ENCODE measurements at places on chromosomes 6 and 20. TPM values are rescaled to one million over a fixed set of nuclear protein-coding genes. Genes with fewer than 3 reads are reported as not detected.

The TNNC2 gene
- not detected for total RNA-seq

DNA sequence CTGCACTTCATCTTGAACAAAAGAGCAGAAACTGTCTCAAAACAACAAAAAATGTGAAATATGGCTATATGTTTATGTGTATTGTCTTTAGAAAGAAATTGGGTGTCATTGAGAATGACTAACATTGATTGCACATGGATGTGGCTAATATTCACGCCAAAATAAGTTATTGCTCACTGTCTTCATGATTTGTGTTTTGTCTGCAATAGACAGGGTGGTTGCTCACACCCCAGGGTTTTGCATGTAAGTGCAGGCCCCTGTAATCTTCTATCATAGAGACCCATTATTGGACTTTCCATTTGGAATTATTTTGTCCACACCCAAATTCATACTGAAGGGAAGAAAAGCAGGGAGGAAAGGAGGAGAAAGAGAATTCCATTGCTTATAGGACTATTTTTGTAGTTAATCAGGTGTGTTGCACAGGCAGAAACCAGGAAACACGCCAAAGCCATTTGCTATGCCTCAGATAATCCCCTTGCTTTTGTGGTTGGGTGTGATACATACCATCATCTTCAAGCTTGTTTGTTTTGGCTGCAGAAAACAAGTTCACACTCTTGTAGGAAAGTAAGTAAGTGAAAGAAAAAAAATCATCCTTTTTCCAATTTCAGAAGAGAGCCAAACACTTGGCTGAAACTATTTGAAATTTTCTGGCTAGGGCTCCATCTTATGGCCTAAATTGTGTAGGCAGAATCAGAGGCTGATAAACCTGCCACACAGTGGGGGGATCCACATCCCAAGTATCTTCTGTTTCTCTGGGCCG is 214.1 kb downstream of the COL12A1 start:
- H3K27me3 ChIP-seq = no peaks in the 10 kb centered on the region
- no peak overlapping the region for H3K4me3 ChIP-seq
- H3K36me3 ChIP-seq = peaks cover 1% of the 10 kb centered on the region
- DNase-seq = no peak

DNA sequence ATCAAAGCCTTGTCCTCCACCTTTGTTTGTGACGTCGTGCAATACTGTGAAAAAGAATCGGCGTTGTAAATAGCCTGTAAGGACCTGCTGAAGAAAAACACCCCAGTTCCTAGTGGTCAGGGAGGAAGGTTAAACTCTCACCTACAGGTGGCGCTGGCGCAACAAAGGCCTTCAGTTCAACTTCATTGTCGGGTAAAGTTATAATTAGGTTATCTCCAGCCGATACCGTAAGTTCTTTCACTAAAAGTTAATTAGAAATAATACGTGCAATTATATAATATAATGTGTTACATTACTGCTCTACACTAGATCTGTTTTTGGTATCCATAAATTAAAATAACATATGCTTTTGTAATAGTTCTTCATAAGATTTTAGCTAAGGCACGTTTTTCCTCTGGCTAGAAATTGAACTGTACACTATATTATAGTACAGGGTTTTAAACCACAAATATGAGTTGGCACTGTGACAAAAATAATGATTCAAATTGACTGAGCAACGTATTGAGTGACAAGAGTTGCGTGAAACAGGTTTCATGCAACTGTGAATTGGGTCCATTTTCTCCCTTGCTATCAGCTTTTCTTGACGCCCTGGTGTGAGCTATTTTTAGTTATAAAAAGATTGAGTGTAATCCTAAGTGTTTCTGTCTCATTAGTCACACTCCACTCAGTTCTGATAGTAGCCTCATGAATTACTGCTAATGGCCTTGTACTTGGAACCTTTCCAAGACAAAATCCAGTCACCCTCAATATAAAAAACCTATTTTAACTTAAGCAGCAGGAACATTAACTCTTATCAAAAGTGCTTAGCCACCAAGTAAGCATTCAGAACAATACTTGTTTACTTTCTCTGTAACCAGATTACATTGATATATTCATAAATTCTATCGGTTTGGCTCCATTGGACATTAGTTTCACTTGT is 62.3 kb downstream of the KIAA0319 start:
- H3K4me3 ChIP-seq = no peak overlapping the region
- H3K27ac ChIP-seq = no peak overlapping the region
- DNase-seq = peak; percentile 74
- H3K27me3 ChIP-seq = no peaks in the 10 kb centered on the region
- H3K4me1 ChIP-seq = 0 out of 2 replicates have a peak, but pooled peaks cover 5% of the 10 kb centered on the region
- H3K36me3 ChIP-seq = no peaks in the 10 kb centered on the region

- H3K4me1 ChIP-seq = no peaks in the 10 kb centered on the region
- H3K27ac ChIP-seq = no peak overlapping the region
- H3K4me3 ChIP-seq = no peak overlapping the region
- H3K27me3 ChIP-seq = no peaks in the 10 kb centered on the region
- no peaks in the 10 kb centered on the region for H3K36me3 ChIP-seq
Observed at GRCh38 chr6:137036566-137037300, 8.0 kb downstream of the IL20RA start.

All from Caco-2 (cell line).